Muscle of leg (tissue), 16 donors: ENCODE measurements at places on chromosomes 5 and 9. TPM values are rescaled to one million over a fixed set of nuclear protein-coding genes. Genes with fewer than 3 reads are reported as not detected.

GRCh38 chr9:115627511-115627910 lies 509.6 kb upstream of the TNC start:
- DNase-seq = no peak

- DNase-seq = no peak
Measured at GRCh38 chr9:109214414-109214813, 47.4 kb upstream of the FRRS1L start.

GRCh38 chr9:92422611-92423338 lies 1.5 kb downstream of the OMD start:
- DNase-seq = no peak

GRCh38 chr5:78930721-78931120 lies 54.4 kb downstream of the ARSB start:
- no peak for DNase-seq

DNA sequence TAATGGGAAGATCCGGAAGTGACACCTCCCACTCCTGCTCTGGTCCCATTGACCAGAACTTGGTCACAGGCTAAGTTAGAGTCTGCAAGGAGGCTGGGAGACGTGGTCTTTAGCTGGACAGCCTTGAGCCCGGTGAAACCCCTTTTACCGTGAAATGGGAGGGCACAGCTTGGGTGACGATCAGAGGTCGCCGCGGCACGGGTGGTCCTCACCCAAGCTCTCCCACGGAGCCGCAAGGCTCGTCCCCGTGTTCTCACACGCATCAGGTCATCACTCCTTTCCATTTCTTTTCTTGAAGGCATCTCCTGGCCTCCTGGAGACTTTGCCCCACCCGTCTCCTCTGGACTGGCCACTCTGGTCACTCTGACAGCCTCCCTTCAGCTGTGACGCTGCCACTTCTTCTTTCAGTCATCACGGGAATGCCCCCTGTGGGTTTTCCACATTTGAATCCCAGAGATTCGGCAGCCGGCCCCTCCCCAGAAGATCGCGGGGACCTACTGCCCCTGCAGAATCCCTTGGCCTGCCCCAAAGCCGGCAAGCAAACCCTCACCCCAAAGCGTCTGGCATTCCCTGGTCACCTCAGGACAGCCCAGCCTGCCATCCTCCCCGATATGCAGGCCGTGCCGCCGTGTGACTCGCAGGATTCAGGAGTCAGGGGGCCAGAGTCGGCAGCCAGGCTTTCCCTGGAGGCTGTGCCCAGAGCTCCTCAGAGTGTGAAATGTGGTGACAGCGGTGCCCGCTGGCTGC lies 18.9 kb upstream of the EGFL7 start:
- DNase-seq = no peak

DNA sequence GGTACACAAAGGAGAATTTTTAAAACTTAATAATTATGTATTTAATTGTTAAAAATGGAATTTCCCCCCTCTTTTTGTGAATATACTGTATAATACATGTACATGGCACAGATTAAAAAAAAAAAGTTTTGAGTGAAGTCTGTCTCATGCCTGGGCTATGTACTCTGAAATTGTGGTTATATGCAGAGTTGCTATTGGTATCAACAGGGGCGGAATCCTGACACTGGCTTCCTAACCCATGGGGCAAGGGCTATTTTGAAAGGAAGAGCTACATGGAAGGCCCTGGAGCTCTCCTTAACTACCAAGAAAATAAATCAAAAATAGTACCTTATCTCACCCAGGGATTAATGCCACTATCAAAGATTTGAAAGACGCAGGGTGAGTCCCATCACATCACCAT lies 865 bp upstream of the FAM193B start:
- no peak for DNase-seq

GRCh38 chr5:66769839-66770617 lies 173.8 kb downstream of the MAST4 start:
- DNase-seq = peak; percentile 51

- DNase-seq = peak; percentile 14
Measured at GRCh38 chr9:123234853-123235252, 33.5 kb downstream of the STRBP start.

GRCh38 chr5:139049780-139050179 lies 148.4 kb downstream of the SIL1 start:
- DNase-seq = no peak

- no peak for DNase-seq
Measured at GRCh38 chr9:129442803-129443511, 177.9 kb downstream of the C9orf50 start.

- DNase-seq = peak; percentile 60
Measured at GRCh38 chr9:84140535-84141101, 160.0 kb downstream of the RMI1 start.

- no peak for DNase-seq
Measured at GRCh38 chr5:151267491-151268260, 14.7 kb downstream of the GM2A start.

DNA sequence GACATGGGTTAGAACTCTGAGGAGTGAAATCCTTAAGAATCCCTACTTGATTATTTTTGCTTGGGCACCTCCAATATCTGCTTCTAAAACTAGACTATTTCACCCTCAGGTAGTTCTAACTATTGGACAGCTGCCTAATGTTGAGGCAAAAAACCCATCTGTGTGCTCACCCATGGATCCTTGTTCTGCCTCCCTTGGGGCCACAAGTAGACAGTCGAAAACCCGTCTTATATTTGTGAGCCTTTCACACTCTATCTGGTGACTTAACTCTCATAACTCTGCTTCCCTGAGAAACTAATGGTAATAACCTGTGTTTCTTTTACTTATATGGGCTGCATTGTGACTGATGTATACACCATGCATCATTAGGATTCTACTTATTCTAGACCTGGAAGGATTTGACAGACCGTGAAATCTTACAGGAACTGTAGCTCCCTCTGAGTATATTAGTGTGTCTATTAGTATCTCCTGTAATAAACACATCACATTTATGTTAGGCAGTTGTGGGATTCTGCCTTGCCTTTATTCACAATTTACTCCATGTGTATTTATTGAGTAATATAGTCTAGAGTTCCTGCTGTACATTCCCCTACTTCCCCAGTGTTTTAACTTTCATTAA lies 94.6 kb upstream of the SGCD start:
- no peak for DNase-seq

DNA sequence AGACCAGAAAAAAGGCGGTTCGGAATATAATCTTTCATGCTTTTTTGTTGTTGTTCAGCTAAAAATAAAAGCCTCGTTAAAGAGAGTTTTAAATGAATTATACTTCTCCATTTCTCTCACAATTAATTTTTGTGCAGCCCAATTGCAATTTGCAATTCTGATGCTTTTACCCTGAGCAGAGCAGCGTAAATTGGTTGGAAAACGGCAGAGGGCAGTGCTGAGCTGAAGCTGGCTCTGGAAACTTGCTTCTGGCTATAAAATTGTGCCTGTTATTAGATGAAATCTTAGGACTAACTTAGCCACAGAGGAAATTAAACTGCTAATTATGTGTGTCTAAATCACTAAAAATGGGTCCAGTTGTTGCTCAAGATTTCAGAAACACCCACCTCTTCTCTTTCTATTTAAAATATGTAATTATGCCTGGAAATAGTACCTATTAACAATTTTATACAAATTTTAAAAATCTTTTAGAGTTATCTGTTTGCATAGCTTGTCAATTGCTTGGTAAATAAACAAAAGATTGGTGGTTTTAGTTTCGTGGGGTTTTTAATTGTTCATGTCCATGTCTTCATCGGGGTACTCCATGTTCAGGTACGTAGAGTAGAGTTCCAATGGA lies 441.8 kb upstream of the TLE4 start:
- peak; percentile 73 for DNase-seq

DNA sequence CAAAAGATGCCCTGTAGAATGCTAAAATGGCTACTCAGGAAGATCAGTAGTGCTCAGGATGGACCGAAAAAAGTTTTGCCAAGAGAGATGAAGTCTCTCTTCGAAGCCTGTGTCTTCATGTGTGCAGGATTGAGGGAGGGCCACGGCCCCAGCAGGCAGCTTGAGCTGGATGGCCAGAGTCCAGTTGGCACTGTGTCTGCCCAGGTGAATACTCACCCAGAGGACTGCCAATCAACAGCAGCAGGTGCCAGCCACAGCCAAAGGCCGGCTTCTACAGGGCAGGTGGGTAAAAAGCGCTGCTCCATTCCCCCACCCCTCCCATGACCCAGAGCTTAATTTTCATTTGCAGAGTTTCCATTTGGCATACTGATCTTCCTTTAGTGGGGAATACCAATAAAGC lies 287.9 kb upstream of the ZNF608 start:
- no peak for DNase-seq

- no peak for DNase-seq
Measured at GRCh38 chr9:105911104-105911911, 217.0 kb downstream of the TMEM38B start.

DNA sequence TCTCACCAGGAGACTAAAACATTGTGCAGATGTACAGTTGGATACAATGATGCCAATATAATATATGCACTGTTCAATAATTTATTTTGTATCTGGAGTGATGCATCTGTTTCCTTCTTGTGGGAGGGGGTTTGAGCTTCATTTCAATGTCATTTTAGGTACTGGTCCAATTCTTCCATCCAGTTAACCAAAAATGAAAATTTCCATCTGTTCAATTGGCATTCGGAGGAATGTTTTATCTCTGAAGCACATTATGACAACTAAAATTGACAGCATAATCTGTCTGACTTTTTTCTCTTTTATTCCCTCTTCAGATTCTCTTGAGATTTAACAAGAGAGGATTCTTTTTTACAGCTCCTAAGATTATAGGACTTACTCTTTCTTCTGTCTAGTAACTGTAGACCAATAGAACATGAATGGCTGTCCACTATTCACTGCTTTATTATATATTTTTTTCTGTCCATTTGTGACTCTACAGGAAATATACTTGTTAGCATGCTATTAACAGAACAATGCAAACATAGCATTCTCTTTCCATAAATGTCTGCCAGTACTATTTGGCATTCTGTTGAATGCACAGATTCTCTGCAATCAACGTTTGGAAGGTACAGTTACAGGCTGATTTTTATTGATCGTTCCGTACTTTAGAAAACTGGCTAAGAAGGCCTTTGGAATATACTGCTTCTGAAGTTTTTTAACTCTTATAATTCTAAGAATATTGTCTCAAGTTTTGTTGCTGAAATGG lies 57.8 kb downstream of the NDUFAF2 start:
- peak; percentile 8 for DNase-seq

GRCh38 chr9:114694146-114694545 lies 12.2 kb upstream of the TEX48 start:
- no peak for DNase-seq

The PCDHGC4 gene
- total RNA-seq = 1.8 TPM

The NFIB gene
- 119 TPM for total RNA-seq

The GBGT1 gene
- 4.6 TPM for total RNA-seq

The MEGF10 gene
- total RNA-seq = 41.5 TPM

The SPATA31E1 gene
- total RNA-seq = not detected

The HTR1A gene
- total RNA-seq = not detected

The TJP2 gene
- 10.6 TPM for total RNA-seq

The BAAT gene
- total RNA-seq = 0.66 TPM

The HDAC3 gene
- total RNA-seq = 39.8 TPM

The TMEM174 gene
- not detected for total RNA-seq

The TTF1 gene
- 12.0 TPM for total RNA-seq

The HTR4 gene
- total RNA-seq = not detected
